ENCODE measurements at places on chromosomes 4 and X.

DNA sequence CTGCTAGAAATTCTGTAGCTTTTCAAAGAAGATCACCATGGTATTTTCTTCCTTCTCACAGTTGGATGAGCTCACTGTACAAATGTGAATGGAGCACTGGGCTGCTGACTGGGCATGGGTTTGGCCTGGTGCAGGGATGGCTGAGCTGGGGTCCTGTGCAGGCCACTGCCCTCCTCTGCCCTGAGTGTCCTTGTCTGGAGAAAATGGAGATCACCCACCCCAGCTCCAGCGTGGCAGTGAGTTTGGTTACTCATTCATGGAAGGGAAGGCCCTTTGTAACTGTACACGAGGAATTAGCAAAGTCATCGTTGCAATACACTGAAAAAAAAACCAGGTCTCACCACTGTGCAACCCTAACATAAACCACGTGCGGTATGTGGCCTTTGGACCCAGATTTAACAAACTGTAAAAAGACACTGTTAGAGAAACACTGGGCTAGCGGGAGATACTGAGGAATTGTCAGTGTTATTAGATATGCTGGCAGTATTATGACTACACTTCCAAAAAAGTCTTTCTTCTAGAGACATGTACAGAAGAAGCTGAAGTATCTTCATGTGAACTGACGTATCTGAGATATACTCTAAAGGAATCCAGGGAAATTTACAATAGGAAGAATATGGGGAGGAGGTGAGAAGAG is 16.1 kb upstream of the TBC1D14 start:
- DNase-seq = no peak

DNA sequence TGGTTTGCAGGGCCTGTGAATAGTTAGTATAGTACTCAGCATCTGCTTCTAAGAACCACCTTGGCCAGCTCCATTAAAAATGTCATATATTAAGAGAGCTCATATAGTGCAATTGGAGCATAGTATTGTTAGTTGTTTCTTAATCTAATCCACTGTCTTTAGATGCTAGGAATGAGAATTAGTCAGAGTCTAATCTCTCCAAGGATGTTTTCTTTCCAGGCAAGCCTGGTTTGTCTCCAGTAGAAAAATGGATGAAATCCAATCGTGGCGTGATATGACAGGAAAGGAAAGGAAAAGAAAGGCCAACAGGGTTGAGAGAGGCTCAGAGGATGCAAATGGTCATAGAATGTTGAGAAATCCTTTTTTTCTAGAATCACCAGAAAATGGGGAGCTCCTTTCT is 15.0 kb upstream of the TMEM164 start:
- no peak for DNase-seq

DNA sequence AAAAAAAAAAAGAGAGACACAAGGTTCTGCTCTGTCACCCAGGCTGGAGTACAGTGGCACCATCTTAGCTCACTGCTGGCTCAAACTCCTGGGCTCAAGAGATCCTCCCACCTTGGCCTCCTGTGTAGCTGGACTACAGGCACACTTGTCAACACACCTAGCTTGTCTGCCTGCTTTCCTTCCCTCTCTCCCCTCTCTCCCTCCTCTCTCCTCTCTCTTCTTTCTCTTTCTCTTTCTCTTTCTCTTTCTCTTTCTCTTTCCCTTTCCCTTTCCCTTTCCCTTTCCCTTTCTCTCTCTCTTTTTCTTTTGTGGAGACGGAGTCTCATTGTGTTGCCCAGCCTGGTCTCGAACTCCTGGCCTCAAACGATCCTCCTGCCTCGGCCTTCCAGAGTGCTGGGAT is 132.1 kb downstream of the DIPK2B start:
- DNase-seq = no peak

GRCh38 chrX:80810365-80810978 is 795 bp upstream of the BRWD3 start:
- DNase-seq = no peak

- no peak for DNase-seq
Measured at GRCh38 chr4:172143605-172144314, 330.6 kb downstream of the GALNTL6 start.

DNA sequence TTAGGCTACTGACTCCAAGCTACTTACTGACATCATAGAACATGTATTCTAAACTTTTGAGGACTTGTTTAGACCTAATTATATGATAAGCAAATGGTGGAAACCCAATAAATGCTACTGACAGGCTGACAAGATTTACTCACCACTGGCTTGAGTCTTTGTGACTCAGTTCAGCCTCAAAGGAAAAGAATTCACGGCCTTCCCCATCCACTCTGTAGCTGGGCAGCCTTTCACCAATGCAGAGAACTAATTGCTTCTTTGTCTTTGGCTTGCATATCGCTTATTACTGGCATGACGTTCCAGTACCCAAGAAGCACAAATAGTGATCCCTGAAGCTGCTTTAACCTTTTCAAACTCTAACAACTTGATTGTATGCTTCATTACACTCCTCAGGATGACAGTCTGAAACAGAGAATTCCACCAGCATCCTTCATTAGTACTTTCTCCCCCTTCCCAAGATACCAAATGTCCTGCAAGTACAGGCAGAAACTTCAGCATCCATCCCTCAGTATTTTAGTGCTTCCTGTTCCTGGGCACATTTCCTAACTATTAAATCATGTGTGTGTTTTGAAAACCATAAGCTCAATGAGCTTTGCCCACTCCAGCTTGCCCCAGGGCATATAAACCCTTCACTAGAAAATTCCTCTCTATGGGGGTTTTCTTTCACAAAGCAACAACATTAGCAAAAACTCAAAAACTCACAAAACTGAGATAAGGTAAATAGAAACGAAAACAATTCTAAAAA is 298.1 kb upstream of the SLC7A11 start:
- no peak for DNase-seq

GRCh38 chr4:39446842-39447573 is 11.7 kb downstream of the RPL9 start:
- no peak for DNase-seq

GRCh38 chr4:147518086-147518485 is 37.2 kb downstream of the EDNRA start:
- DNase-seq = no peak

- no peak for DNase-seq
Measured at GRCh38 chr4:181127171-181127570, 1116.0 kb upstream of the TENM3 start.

- no peak for DNase-seq
Measured at GRCh38 chr4:63788271-63788670, 621.0 kb downstream of the TECRL start.

GRCh38 chrX:153379508-153379907 is 21.6 kb downstream of the PNMA6E start:
- DNase-seq = no peak

GRCh38 chrX:14546190-14546589 is 16.9 kb downstream of the GLRA2 start:
- DNase-seq = no peak

- no peak for DNase-seq
Measured at GRCh38 chrX:7027071-7027470, 120.4 kb upstream of the STS start.

DNA sequence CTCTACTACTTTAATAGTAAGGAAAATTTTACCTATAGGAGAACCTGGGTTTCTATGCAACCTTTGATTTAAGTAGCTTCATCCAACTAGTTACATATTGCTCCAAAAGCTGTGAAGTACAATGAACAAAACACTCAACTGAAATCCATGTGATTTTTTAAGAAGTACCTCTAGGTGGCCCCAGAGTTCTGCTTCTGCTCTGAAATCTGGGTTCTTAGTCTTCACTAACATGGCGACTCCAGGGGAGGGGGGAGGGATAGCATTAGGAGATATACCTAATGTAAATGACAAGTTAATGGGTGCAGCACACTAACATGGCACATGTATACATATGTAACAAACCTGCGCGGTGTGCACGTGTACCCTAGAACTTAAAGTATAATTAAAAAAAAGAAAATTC is 73.4 kb upstream of the MAGEB2 start:
- no peak for DNase-seq

DNA sequence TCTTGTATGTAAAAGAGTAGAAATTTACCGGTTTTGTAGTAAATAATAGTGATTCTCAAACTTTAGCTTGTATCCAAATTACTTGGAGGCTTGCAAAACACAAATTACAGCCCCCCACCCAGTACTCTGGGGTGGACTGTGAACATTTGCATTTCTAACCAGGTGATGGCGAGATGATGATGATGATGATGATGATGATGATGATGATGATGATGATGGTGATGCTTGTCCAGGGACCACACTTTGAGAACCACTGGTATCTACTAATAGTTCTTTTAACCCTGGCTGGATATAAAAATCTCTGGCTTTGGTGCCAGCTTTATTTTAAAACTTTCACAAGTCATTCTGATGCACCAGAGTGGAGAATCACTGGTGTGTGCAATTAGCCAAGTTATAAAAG is 96.3 kb downstream of the MRPL1 start:
- DNase-seq = no peak

GRCh38 chr4:79854856-79855502 is 218.1 kb downstream of the ANTXR2 start:
- no peak for DNase-seq

- no peak for DNase-seq
Measured at GRCh38 chr4:105194328-105195231, 47.9 kb downstream of the TET2 start.

GRCh38 chr4:180557348-180557747 is 1685.9 kb upstream of the TENM3 start:
- no peak for DNase-seq

DNA sequence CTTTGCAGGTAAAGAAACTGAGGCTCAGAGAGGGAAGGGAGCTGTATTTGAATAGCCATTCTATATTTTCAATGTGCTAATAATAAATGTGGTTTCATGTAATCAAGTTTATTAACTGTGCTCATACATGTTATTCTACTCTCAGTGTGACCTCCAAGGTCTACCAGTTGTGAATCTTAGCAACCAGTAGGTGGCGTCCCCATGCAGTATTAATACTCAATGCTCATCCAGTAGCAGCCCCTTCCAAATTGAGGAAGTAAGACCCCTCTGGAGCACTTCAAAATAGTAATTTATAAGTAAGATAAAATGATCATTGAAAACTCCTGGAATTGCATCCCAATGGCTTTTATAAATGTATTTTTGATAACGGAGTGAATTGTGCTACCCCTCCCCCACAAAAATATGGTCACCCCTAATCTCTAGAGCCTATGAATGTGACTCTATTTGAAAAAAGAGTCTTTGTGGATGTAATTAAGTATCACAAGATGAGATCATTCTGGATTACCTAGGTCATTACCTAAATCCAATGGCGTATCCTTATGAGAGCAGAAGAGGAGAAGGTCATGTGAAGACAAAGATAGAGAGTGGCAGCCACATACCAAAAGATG is 20.4 kb upstream of the SEPSECS start:
- no peak for DNase-seq

DNA sequence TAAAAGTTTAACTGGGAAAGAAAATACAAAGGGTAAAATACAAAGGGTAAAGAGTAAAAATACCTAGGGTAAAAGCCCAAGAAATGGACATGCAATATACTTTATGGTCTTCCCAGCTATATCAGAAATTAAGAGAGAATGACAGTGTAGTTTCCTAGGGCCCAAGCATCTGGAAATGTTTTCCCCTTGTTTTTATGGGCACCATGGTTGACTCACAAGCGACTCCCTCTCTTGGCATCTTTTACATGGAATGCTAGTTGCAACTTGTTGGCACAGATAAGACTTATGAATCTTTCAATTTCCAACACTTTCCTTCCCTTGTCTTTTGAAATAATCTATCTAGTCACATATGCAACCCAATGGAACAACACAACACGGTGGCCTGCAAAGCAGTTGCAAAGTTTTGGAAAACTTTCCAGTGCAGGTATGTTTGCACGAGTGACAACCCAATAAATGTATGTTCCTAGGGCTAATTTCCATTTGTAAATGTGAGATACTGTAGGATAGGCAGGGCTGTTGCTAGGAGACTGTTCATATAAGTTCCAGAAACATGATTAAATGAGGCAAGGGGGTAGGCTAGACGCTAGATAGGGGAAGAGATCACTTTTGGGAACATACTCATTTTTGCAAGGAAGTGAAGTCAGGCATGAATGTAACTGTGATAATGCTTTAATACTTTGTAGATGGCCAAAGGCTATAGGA is 36.4 kb upstream of the CWH43 start:
- DNase-seq = no peak

DNA sequence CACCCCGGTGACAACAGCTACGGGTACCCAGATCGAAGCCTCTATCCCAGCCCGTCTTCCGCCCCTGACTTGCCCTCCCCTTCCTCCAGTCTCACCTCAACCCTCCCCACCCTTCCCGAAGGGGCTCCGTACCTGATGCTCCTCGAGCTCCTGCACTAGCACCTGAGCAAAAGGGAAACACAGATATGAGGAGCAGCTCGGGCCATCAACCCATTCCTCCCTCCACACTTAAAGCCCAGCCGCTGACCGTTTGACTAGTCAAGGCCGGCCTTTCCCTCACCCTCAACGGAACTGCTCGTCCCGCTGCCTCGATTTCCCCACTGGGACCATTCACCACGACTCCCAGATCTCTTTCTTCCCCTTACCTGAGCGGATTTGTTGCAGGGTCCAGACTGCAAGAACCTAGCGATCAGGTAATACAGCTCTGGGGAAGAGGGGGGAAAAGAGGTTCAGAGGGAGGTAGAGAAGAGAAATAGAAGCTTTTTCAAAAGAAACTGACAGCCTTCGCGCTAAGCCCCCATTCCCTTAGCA is 731 bp downstream of the BRWD3 start:
- no peak for DNase-seq

DNA sequence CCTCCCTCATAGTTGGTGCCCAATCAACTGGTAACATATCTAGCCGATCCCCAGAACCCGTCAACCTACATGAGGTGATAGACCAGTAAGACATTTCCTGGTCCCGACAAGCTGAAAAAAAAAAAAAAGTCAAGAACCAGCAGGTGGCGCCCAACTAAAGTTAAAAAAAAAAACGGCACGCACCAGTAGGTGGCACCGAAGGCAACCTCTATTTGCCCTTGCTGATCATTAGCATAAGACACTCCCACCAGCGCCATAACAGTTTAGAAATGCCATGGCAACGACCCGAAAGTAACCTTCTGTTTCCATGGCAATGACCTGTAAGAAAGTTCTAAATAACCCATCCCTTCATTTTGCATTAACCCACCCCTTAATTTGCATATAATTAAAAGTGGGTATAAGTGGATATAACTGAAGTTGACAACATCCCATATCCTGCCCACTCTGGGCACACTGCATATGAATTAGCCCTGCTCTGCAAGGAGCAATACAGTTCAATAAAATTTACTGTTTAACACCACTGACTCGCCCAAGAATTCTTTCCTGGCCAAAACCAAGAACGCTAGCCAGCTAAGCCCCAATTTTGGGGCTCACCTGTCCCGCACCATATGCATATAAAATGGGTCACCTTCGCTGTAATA is 83.9 kb upstream of the SPANXB1 start:
- no peak for DNase-seq

DNA sequence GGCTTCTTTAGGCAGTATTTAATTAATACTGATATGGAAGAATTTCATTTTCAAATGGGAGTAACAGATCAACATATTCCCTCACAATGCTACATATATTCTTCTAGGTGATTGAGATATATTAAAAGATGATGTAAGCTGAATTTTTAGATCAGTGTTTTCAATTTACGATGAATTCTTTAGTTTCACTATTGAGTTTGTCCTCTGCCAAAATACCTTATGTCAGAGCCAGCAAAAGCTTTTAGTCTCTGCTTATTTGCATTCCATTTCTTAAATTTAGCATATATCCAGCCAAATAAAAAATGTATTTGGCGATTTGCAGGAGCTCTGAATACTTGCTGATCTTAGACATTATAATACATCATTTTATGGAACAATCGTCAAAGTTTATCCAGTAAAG is 144.3 kb downstream of the MOSPD2 start:
- no peak for DNase-seq
